ENCODE measurements at places on chromosomes 5 and 9. TPM values are rescaled to one million over a fixed set of nuclear protein-coding genes. Genes with fewer than 3 reads are reported as not detected.

CDKN2AIPNL gene
- polyA plus RNA-seq: 31.9 TPM

TEX48 gene
- polyA plus RNA-seq: not detected

AIF1L gene
- polyA plus RNA-seq: 374 TPM

FBP2 gene
- polyA plus RNA-seq: 0.08 TPM

LTC4S gene
- 2.8 TPM for polyA plus RNA-seq

ST6GALNAC6 gene
- 48.8 TPM for polyA plus RNA-seq

TAF11L5 gene
- polyA plus RNA-seq: not detected

SLCO6A1 gene
- polyA plus RNA-seq: not detected

THBS4 gene
- 11.1 TPM for polyA plus RNA-seq

ECM2 gene
- 14.8 TPM for polyA plus RNA-seq

SLC22A4 gene
- polyA plus RNA-seq: 6.4 TPM

PAEP gene
- not detected for polyA plus RNA-seq

CMBL gene
- 48.5 TPM for polyA plus RNA-seq

AQP3 gene
- 137 TPM for polyA plus RNA-seq

OR1L1 gene
- polyA plus RNA-seq: not detected

RASEF gene
- polyA plus RNA-seq: 7.1 TPM

SLU7 gene
- 62.6 TPM for polyA plus RNA-seq

GGTA1 gene
- polyA plus RNA-seq: 3.9 TPM

AFAP1L1 gene
- 21.4 TPM for polyA plus RNA-seq

CFAP157 gene
- polyA plus RNA-seq: 5.2 TPM

ZNF354C gene
- polyA plus RNA-seq: 15.9 TPM

IL3 gene
- not detected for polyA plus RNA-seq

ACSL6 gene
- 1.7 TPM for polyA plus RNA-seq

SLC6A7 gene
- not detected for polyA plus RNA-seq

Measured in right renal pelvis (tissue), 4 donors.